ENCODE measurements at places on chromosomes 5 and 9.
A peak's percentile ranks its signal among the peaks of the same experiment; 100 is the strongest.

- no peak for DNase-seq
These were observed 415.8 kb downstream of the SPATA31D1 start for GRCh38 chr9:82404196-82404870.

DNA sequence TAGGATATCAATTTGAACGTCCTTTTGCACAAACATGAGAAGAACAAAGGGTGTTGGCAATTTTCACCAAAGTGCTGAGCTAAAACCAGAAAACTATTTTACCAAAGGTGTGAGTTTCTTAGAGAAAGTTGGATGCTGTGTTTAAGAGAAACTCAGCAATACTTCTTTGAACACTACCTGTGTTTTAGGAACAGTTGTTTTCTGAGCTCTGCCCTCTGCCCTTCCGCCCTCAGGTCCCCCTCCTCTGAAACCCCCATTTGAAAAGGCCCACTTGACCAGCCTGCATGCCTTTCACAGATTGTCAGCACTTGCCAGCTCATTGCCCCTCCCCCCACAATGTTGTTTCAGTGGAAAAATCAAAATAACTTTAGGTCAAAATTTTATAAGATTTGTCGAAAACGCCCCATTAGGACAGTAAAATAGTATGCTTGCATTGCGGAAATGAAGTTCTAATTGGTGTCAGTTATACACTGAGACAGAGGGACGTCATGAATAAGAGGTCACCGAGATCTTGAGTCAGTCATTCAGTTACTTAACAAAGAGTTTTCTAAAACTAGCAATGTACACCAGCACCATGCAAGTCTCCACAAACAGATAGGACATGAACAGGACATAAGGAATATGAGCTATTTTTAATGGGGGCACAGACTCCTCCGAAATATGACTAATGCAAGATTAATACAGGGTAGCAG, 61.9 kb upstream of the IL7R start:
- DNase-seq = no peak

DNA sequence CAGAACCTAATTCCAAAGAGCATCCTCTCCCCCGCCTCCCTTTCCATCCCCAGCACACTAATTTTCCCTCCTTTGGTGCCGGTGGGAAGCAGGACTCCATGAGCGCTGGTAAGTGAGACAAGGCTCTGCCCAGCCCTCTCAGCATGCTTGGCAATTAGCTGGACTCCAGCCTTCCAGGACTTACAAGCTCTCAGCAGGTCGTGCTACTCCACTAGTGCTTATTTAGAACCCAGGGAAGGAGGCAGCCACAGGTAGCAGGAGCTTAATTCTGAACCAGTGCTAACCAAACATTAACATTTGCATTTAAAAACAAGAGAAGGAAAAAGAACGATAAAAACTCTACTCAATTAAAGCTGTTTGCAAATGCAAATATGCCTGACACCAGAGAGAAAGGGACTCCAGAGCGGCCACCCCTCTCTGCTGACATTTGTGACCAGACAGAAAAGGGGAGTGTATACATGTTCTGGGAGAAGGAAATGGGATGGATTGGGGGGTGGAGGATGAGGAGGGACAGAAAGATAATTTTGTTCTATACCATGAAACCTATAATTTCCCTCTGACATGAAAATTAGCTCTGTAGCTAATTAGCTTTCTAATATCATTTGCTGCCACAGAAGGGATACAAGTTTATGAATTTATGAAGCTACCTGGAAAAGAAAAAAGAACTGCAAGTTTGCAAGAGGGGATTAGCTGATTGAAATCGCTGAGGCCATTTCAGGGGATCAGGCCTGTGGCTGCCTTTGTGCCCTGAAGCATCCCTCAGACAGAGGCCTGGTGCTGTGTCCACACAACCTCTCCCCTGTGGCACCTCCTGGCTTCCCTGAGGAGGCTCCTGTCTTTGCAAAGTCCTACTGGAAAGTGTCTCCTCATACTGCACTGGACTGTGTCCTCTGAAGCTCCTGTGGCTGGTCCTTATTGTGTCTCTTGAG, 266.3 kb downstream of the SEC61B start:
- no peak for DNase-seq

- DNase-seq = no peak
These were observed 7.7 kb downstream of the ZCCHC7 start for GRCh38 chr9:37128051-37128450.

DNA sequence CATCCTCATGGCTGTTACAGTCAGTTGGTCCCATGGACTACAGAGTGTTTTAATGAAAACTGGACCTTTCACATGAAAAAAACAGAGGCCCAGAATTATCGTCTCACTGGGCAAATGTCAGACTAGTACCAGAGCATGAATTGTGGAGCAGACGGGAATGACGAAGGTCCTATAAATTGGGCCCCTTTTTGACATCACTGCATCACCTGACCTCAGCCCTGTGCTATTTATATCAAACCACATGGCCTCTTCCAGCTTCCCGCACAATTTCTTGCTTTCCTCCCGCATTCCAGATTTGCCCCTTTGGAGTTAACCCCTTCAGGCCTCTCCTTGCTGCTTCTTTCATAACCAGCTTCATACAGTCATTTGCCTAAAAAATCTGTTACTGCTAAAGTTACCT, 301.7 kb downstream of the ATPSCKMT start:
- DNase-seq = no peak

DNA sequence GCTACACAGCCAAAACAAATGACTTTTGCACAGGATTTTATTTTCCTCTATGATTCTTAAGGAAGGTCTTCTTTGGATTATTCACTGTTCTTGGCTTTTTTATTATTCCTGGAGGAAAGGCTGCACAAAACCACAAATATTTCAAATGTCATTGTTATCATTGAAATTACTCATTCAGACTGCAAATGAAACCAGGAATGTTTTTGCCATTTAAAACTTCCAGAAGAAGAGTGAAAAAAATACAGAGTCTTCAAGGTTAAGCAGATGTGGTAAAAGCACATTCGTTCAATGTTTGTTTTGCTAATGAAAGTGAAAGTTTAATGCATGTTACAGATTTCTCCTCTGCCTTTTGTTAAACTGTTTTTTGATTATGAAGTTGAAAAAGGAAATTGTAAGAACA, 238.2 kb downstream of the TLE4 start:
- no peak for DNase-seq

GRCh38 chr5:149211566-149211965, 60.1 kb upstream of the AFAP1L1 start:
- no peak for DNase-seq

- no peak for DNase-seq
These were observed 115.7 kb downstream of the TLE1 start for GRCh38 chr9:81573415-81574321.

DNA sequence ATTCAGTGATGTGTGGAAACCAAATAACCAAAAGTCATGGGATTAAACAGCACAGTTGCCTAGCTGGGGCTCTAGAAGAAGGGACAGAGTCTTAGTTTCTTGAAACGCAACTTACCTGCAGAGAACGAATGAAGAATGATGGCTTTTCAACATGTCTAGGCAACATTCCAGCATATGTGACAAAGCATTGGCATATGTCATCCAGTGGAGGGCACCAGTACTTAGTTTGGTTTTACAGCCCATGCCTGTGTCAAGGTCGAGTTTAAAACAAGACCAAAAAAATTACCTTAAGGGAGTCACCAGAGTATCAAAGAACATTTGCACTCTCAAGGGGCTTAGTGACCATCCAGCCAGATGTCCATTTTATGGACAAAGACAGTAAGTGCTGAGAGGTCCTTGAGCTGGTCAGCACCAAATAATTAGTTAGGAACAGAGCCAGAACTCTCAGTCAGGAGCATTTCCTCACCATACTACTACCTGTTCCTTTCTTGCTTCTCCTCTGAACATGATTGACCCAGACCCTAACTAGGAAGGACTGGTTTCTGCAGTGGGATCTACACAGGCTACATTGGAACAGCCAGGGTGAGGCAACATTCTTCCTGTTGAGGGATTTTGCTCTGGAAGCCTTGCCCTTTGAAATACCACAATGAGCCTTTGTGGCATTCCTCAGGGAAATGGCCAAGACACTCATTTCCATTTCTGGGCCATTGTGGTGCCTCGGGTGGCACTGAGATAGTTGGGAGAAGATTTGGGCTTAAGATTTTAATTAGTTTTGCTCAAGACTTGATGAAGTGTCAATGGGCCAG, 75.4 kb upstream of the ANKH start:
- DNase-seq = peak; percentile 20

GRCh38 chr9:110309681-110310080, 28.0 kb downstream of the TXNDC8 start:
- DNase-seq = no peak

GRCh38 chr5:74131250-74131649, 505.3 kb downstream of the ARHGEF28 start:
- DNase-seq = no peak

DNA sequence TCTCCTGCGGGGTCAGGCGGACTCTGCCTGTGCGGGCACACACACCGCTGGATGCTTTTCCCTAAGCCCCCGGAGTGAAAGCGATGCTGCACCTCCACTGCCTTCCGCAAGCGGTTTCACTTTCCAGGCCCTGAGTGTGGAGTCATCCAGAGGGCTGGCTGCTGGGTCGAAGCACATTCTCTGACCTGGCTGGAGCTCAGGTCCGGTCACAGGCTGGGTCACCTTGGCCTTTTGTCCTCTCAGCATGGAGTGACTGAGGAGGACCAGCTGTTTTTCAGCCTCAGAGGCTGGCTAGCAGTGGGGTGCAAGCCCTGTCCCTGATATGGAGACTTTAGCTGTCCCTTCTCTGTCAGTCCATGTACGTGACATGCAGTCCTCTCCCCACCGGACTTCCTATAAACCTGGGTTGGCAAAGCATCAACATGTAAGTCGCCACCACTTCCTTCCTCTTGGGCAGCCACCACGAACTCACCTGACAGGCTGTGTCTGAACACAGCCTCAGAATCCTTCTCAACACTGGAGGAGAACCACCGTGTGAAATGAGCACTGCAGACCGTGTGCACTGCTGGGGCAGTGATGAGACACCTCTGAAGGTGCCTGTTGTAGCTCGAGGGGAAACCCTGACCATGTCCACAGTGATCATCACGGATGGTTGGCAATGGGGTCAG, 51.3 kb downstream of the GADD45G start:
- no peak for DNase-seq

- no peak for DNase-seq
These were observed 6.8 kb downstream of the TTC39B start for GRCh38 chr9:15300218-15300617.

DNA sequence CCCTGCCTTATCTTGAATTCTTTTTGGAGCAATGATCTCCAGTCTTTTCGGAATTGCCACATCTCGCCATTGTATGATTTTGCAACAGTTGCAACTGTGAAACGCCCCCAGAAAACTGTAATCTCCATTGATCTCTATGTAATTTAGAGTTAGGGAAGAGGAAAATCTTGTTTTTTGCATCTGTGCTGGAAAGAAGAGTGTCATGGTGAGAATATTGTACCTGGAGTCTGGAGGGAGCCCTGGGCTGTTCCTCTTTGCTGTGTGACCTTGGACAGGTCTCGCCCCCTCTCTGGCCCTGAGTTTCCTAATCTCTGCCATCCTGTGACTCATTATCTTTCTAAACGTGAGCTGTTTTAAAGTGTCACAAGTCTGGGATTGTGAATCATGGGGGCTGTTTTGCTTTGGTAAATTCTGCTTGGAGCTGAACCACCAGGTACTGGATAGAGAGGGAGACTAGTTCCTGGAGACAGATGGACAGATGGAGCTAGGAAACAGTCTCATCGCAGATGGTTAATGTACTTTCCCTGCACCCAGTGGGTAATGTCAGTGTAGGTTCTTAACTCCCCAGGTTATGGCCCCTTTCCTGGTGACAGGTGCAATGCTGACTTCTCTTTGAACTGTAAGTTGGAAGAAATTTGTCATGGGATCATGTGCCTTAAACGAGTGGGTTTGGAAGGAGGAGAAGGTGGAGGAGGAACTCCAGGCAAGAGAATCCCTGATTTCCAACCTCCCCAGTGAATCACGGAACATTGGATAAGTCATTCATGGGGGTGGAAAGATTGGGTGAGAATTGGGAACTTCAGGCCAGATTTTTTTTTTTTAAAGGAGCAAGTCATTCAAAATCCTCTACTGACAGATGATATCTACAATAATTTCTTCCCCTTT, 19.6 kb downstream of the PPARGC1B start:
- DNase-seq = no peak

- DNase-seq = no peak
These were observed 299.6 kb upstream of the KLF4 start for GRCh38 chr9:107789001-107789700.

DNA sequence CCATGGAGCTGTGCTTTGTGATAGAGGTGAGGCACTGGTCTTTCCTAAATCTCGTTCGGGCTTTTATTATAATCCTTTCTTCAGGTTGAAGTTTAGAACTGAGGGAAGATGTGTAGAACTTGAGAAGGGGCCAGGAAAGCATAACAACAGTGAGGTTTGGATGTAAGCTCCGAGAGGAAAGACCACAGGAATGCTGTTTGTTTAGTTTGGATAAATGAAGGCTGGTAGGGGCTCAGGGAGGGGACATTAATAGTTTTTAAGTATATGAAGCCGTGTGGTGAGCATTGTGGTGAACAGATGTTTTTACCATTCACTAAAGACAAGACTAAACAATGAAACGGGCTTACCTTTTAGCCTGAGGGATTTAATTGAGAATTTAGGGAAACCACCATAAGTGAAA, 130.8 kb downstream of the ARHGAP26 start:
- no peak for DNase-seq

GRCh38 chr9:76676857-76677256, 87.4 kb upstream of the PCA3 start:
- DNase-seq = no peak

DNA sequence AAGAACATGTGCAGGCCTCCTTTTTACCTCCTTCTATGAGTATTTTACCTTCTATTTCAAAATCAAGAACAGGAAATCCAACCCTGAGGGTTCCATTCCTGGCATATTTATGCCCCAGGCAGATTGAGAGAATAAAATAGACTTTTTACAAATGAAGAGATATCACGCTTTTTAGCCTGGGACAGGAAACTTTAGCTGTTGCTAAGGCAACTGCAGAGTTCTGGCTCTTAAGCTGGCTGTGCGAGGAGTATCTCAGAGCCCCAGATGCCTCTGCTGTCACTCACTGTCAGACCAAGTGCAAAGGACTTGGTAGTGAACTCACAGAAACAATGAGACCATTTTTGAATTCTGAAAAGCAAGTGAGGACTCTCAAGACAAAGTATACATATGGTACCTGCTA, 69.5 kb upstream of the HSPB3 start:
- no peak for DNase-seq

DNA sequence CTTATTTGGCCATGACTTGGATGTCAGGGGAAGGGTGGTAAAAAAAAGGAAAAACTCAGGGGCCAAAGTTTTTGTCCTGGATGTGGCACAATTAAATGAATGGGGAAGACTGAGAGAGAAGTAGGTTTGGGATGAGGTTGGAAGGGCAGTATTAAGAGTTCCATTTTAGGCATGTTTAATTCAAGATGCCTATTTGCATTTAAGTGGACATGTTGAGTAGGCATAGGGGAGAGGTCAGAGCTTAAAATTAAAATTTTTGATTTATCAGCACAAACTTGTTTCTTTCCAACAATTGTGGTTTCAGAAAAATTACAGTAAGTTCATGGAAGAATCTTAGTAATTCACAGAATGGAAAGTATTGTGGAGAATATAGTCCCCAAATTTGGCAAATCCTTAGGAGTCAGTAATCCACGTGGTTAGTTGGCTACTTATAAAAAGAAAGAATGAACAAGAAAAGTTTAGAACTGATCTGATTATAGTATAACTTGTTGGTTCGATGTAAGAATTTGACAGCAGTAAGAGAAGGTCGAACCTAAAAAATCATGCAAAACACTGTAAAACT, 265.9 kb downstream of the SAXO1 start:
- no peak for DNase-seq

GRCh38 chr5:151238303-151238741, 14.4 kb upstream of the CCDC69 start:
- DNase-seq = no peak

GRCh38 chr5:177510567-177511053, 984 bp upstream of the DOK3 start:
- no peak for DNase-seq

- no peak for DNase-seq
These were observed 685.9 kb upstream of the CDH10 start for GRCh38 chr5:25330721-25331120.
